CD8-positive, alpha-beta memory T cell (primary cell): ENCODE measurements at places on chromosomes 12 and 14.

DNA sequence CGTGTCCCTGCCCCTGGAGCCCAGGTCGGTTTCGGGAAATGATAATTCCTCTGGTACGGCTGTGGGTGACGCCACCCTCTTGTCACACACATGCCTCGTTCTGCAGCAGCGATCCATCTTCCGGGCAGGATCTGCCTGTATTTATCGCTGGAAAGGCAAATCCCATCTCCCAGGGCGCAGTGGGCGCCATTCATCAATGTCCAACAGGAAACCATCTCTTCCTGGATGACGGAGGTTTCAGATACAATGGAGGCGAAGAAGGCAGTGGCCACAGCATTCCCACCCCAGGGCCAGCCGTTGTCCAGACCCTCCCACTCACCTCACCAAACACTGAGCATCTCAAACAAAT is 74.2 kb downstream of the NOC4L start:
- no peak for DNase-seq
- no peaks in the 10 kb centered on the region for H3K36me3 ChIP-seq
- H3K4me1 ChIP-seq: peaks cover 8% of the 10 kb centered on the region
- H3K27ac ChIP-seq: no peak overlapping the region
- no peak overlapping the region for H3K4me3 ChIP-seq

DNA sequence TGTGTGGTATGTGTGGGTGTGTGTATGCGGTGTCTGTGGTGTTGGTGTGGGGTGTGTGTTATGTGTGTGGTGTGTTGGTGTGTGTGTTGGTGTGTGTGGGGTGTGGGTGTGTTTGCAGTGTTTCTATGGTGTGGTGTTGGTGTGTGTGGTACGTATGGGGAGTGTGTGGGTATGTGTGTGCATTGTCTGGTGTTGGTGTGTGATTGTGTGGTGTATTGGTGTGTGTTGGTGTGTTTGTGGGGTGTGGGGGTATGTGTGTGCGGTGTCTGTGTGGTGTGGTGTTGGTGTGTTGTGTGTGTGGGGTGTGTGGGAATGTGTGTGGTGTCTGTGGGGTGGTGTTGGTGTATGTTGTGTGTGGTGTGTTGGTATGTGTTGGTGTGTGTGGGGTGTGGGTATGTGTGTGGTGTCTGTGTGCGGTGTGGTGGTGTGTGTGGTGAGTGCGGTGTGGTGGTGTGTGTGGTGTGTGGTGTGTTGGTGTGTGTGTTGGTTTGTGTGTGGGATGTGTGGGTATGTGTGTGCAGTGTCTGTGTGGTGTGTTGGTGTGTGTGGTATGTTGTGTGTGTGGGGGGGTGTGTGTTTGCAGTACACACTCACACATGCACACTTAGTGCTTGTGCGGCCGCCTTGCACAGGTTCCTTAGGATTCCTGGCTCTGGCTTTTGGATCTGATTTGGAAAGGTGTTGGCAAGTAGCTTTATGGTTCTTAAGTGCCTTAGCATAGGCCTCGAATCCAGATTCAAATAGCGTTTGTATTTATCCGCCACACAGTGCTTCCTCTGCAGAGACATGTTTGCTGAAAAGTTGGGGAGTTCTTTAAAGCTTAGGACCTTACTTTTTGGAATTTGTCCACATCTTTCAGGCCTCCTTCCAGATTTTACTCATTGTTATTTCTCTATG is 16.4 kb downstream of the MLXIP start:
- H3K27me3 ChIP-seq: no peaks in the 10 kb centered on the region
- no peak overlapping the region for H3K4me3 ChIP-seq
- H3K27ac ChIP-seq: no peak overlapping the region
- no peak for DNase-seq

GRCh38 chr14:95597784-95598211 is 62.9 kb downstream of the GLRX5 start:
- H3K4me1 ChIP-seq: no peaks in the 10 kb centered on the region
- no peak overlapping the region for H3K27ac ChIP-seq
- H3K27me3 ChIP-seq: peaks cover 11% of the 10 kb centered on the region
- DNase-seq: no peak
- H3K4me3 ChIP-seq: no peak overlapping the region
- no peaks in the 10 kb centered on the region for H3K36me3 ChIP-seq

GRCh38 chr12:18676141-18676540 is 61.7 kb downstream of the PLCZ1 start:
- no peak for DNase-seq
- H3K27ac ChIP-seq: no peak overlapping the region
- no peaks in the 10 kb centered on the region for H3K27me3 ChIP-seq
- no peak overlapping the region for H3K4me3 ChIP-seq
- H3K4me1 ChIP-seq: no peaks in the 10 kb centered on the region

DNA sequence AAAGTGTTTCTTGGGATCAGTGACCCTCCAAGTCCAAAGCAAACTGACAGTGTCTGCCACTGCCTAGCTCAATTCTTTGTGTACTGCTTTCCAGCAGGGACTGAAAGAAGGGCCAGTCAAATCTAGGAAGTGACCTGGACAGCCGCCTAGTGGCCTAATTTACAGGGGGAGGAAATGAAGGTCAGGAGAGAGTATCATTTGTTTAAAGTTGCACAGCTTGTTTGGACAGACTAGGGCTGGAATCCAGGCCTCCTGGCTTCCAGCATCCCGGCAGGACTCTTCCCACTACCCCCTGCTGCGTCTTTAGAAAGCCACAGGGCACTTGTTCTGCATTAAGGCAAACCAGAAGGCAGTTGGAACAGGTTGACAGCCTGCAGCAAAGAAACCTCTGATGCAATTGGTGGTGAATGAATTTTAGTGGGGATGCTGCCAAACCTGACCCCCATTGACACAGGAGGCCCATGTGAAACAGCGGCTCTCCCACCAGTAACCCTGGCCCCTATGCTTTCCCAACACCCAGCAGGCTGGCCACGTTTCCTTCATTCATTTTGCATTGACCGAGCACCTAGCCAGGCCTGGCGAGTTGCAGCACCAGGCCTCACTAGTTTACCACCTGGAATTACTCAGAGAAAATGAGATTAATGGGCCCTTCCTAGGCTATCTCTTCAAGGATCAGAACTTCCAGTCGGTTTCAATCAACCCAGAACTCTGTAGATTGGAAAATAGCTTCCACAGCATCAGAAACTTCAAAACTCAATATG is 28.2 kb downstream of the GALNT16 start:
- no peak overlapping the region for H3K27ac ChIP-seq
- no peaks in the 10 kb centered on the region for H3K27me3 ChIP-seq
- no peak for DNase-seq
